ENCODE measurements at places on chromosomes 2 and 18.

GRCh38 chr2:85734015-85734414 is 19.8 kb upstream of the ATOH8 start:
- no peak for DNase-seq

- DNase-seq: no peak
Measured at GRCh38 chr2:135744760-135745314, 3.2 kb downstream of the UBXN4 start.

- no peak for DNase-seq
Measured at GRCh38 chr2:30691948-30692828, 115.1 kb downstream of the CAPN13 start.

DNA sequence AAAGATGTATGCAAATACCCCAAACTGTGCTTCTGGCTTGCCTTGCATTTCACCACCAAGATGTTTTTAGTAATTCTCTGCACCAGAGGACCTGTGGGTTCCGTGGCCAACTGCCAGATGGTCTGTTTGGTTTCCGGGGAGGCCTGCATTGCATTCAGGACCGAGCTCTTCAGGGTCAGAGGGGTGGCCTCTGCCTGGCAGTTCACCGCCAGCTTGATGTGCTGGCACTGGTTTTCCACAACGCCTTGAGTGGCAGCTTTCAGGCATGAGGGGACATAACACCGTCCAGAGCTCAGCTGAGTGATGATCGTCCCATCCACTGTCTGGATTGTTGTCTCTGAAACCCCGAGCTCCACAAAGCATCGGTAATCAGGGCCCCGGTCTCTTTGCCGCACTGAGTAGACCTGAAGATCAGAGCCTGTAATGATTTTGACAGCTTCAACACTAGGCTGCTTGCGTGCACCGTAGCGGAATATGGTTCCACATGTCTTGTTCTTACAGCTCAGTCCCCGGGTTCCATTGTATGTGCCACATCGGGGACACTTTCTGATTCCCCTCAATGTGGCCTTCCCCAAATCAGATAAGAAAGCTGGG is 9.4 kb downstream of the C2orf42 start:
- no peak for DNase-seq

DNA sequence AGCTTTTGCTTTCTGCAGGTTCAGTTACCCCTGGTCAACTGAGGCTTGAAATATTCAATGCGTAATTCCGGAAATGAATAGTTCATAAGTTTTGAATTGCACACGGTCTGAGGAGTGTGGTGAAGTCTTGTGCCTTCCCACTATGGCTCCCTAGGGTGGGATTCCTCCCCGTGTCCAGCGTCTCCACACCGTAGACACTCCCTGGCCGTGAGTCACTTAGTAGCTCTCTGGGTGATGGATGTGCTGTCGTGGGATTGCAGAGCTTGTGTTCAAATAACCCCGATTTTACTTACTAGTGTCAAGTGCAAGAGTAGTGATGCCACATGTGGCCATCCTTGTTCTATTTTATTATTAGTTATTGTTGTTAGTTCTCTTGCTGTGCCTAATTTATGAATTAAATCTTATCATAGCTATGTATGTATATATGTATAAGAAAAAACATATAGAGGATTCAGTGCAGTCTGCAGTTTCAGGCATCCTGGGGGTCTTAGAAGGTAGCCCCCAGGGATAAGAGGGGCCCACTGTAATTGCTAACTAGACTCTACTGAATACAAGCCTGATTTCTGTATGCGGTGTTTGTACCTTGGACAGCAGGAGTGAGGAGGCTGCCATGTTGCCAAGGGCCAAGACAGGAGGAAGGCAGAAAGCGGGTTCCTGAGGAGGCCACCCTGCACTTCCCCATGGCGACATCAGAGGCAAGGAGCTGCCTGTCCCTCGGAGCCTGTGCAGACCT is 47.7 kb upstream of the PDIA6 start:
- no peak for DNase-seq

GRCh38 chr2:228545041-228545747 is 363.7 kb upstream of the SPHKAP start:
- no peak for DNase-seq

DNA sequence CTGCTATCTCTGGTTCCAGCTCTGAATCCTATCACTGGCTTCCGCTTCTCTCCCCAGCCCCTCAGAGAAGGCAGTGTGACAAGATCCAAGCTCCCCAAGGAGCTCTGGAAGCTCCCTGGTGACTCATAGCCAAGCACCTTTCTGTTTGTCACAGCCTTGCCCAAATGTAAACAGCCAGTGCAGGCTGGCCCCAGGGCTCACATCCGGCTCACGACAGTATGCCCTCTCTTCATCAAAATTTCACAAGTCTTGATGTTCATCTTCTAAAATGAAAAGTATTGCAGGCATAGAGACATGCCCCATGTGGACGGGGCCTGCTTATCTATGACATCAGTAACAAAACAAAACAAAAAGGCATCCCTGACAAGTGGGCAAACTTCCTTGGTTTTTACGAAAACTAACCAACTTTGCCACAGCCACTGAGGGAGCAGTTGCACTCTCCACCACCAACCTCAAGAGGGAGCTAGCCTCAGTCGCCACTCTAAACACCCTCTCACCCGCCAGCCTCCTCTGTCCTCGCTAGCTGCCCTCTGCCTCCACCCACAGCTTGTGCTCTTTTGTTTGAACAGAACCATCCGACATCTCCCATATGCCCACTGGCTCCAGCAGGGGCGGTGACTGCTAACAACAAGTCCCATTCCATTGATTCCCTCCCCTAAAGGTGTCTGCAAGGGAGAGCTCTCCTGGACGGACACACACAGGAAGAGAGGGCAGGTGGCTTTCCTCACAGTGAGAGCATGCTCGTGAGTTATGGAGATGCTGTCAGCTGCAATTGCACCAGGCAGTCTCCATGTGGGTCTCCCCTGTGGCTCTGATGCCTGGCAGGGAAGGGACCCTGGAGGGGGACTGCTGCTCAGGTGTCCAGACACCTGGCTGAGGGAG is 71.0 kb upstream of the DAPL1 start:
- DNase-seq: peak; percentile 6

- DNase-seq: no peak
Measured at GRCh38 chr2:1607971-1608688, 136.2 kb downstream of the PXDN start.

GRCh38 chr18:44973282-44973681 is 292.6 kb downstream of the SETBP1 start:
- no peak for DNase-seq

- no peak for DNase-seq
Measured at GRCh38 chr2:217876253-217876570, 126.6 kb downstream of the TNS1 start.

DNA sequence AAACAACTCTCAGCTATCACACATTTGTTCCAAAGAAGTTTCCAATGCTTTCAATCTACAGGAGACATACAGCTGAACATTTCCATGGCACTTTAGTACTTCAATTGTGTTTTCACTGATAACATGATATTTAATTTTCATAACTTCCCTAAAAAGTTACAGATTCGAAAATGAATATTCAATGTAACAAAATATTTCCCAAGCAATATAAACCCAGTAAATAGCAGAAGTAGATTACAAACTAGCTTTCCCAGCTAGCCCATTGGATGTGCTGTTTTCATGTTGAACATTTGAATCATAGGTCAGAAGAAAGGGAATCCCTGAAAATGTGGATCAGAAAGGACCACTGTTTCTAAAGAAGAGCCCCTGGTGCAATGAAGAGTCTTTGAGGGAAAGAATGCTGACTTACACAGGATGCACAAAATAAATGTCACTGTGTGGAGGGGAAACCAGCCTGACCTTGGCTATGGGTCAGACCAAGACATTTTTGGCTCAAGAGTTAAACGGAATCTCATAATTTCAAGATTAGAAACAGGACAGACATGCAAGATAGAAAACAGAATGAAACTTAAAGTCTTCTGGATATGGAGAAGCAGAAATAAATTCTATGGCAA is 22.5 kb downstream of the CYTIP start:
- no peak for DNase-seq

DNA sequence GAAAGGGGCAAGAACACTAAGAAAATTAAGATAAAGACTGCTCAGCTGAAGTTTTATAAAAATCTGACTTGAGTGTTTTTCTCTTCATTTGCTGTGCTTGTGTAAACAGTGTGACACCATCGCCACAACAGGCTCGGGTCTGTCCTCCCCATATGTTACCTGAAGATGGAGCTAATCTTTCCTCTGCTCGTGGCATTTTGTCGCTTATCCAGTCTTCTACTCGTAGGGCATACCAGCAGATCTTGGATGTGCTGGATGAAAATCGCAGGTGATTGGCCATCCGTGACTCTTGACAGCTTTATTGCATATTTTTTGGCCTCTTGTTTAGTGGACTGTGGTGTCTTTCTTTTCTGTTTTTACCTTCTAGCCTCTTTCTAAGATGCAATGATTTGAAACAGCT is 22.1 kb downstream of the MFF start:
- DNase-seq: no peak

DNA sequence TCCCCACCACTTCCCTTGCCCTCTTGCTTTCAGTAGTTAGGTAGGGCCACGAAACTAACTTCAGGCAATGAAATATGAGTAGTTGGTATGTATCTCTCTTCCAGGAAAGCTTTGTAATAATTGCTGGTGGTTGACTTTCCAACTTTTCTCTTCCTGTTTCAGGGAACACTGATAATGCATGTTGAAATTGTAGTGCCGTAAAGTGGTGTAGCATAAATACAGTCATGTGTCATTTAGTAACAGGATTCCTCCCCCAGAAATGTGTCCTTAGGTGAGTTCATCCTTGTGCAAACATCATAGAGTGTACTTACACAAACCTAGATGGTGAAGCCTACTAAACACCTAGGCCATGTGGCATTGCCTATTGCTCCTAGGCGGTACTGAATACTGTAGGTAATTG is 429.2 kb downstream of the PID1 start:
- no peak for DNase-seq

DNA sequence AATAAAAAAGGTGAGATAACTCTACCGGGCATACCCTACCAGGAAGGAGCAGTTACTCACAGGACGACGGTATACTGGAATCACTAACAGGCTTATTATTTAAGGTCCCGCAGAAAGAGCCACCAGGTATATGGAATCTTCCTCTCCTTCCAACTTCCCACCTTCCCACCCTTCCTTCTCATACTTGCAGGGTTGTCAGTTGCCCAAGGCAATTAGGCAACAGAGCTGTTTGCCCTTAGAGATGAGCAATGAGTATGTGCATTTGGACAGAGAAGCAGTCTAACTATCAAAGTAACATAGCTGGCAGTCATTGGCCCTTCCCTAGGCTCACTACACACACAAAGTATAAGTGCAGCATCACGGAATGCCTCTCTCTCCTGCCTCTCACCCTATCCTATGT is 32.1 kb upstream of the EVA1A start:
- no peak for DNase-seq

DNA sequence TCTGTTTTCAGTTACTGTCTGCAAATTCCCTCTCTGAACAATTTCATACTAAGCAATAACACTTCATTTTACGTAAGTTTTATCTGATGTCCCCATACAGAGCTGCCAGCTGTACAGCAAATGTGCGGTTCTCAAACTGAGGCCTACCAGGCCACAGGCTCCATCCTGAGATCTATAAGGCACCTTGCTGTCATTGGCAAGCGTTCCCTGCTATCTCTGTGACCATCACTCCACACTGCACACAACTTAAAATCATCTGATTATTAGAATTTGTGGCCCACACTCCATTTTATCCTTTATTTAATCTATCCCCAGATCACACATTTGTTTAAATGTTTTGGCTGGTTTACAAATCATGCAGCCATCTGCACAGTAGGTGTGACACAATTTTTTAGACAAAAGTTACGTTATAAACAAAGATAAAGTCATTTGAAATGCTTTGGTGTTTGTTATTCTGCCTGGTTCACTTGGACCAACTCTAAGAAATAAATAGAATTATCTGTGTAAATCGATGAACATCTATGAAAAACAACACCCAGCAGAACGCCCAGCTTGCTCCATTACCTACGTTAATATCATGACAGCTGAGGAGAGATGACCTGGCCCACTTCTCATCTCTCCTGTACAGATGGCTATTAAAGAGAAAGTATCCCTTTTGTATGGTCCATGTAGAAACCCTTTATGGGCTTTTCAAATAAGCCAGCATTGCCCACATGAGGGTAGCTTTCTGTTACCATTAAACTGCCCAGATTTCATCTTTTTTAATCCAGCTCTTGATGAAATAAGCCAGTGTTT is 162.4 kb downstream of the ZNF521 start:
- no peak for DNase-seq

GRCh38 chr2:20472569-20472968 is 25.7 kb downstream of the RHOB start:
- DNase-seq: no peak

DNA sequence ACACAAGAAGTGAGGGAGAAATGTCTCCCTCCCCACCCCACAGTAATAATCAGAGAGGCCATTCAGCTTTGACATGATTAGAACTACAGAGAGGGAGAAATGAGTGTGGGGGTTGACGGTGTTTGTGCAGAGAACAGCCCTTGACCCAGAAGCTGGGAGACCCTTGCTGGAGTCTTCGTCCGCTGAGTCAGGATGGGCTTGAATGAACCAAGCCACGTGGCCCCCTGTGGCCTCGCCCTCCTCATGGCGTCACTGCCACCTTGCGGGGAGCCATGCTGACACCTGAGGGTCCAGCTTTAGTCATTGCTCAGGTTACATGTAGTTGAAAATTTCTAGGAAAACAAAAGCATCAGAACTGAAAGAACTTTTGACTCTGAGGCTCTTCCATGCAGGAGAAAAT is 101.2 kb downstream of the DGKD start:
- DNase-seq: no peak

DNA sequence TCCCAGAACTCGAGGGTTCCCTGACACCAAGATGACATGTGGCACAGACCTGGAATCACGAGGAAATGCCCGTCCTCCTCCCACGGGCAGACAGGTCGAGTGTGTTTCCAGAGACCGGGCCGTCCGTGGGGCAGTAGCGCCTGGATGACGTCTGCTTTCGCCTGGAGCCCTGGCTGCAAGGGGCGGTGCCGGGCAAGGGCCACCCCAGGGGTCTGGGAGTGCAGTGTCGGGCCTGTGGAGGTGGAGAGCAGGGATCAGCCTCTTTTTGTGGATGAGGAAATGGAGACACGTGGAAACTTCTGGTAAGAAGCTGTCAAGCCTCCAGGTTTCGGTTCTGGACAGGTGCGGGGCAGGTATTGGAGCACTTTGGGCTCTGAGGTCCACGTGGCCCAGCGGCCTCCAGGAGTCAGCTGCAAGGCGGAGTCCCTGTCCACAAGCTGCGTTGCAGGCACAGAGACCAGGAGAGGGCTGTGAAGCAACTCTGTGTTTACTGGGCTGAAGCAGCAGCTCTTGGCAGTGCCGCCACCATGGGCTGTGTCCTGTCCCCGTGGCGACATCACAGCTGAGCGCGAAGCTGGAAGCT is 25.6 kb downstream of the NFATC1 start:
- DNase-seq: no peak

DNA sequence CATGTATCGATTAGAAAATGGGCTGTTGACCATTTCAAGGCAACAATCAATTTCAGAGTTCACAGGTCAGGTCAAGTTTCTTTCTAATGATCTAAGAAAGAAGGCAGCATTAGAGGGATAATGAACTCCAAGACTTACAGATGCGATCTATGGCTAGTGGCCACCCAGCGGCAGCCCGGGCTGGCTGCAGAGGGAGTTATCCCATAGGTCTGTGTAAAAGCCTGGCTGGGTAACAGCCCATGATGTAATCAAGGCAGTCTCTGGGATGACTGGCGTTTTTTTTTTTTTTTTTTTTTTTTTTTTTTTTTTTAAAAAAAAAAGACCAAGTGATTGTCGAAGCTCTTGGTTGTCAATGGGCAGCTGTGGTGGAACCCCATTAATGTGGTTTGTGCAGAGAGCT is 171.1 kb upstream of the SKOR2 start:
- DNase-seq: no peak
